ENCODE measurements at places on chromosomes 4 and X.

DNA sequence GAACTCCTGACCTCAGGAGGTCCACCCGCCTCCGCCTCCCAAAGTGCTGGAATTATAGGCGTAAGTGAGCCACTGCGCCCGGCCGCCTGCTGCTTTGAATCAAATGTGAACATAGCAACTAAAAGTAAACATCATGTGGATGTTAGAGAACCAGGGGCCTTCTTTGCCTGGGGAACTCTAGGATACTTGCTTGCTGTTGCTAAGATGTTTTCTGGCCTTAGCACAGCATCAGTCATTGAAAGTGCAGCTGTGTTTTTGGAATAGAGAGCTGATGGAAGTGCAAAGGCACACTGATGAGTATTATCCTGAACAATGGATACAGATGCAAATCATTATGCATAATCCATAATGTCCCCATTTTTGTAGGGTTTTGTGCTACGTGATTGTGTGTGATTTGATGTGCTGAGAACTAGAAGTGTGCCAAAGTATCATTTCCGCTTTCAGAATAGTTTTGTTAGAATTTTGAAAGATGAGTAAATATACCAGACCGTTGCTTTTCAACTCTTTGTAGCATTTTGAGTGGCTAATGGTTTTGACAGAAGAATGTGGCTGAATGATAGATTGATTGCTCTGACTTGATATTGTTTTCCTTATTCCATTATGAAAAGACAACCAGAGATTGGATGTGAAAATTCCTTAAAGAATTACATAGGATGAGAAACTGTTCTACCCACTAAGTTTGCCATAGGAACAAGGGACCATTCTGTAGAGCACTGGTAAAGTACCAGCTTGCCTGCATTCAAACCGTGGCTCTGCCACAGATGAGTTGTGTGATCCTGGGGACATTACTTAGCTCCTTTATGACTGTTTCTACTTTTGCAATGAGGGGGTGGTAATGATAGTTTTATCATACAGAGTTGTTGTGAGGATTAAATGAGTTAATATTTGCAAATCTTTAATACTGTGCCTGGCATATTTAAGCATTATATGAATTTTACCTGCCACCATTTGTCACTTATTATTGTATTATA lies 74.7 kb downstream of the REPS2 start:
- no peak for DNase-seq

DNA sequence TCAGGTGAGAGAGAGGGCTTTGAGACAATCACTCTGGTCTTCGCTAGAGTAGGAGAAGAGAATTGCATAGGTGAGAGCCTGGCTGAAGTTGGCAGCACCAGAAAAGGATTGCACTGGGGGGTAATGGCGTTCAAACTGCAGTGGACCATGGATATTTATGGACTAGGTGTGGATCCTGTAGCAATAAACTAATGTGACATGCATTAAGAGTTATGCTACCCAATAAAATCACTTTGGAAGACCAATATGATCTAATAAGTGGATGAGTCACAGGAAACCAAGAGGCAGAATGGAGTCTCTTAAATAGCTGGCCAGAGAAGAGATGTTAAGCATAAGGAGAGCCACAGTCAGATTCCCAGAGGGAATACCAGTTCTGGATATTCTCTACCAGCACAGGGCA lies 259.8 kb downstream of the FBXO8 start:
- DNase-seq = no peak

GRCh38 chr4:159562366-159562765 lies 459.5 kb downstream of the RAPGEF2 start:
- no peak for DNase-seq

DNA sequence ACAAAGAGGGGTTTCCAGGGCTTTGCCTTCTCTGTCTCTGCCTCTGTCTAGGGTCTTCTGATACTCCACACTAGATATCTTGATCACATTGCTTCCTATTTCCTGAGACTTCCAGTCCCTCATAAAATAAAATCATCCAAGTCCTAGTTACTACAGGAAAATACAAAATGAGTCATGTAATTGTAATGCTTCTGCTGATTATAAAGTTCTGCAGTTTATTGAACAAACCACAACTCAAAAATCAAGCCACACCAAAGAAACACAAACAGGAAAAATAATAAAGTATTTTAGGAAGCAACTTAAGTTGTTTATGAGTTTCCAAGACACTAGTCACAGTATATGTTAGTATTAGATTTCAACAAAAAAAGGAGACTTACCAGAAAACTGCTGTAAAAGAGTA lies 695.1 kb upstream of the GALNTL6 start:
- no peak for DNase-seq

DNA sequence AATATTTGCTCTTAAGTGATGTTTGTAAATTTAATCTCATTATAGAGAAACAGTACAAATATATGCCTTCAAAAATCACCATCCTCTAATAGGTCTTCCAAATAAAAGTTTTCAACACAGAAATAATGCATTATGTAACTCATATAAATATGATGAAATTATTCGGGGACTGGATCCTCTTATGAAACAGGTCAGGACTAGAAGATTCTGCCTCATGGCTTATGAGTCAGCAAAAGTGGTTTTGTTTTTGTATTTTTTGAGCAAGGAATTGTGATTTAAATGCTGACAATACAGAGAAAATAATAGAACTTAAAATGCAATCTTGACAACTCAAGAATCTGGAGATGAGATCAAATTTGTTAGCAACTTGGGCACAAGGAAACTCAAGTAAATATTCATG lies 179.7 kb upstream of the NDP start:
- peak; percentile 4 for DNase-seq
